Stimulated activated CD8-positive, alpha-beta memory T cell treated with anti-CD3 and anti-CD28 coated beads, Interleukin-15, amount 100 ng/mL, for 4 hours (primary cell): ENCODE measurements at places on chromosomes 16 and 17.

DNA sequence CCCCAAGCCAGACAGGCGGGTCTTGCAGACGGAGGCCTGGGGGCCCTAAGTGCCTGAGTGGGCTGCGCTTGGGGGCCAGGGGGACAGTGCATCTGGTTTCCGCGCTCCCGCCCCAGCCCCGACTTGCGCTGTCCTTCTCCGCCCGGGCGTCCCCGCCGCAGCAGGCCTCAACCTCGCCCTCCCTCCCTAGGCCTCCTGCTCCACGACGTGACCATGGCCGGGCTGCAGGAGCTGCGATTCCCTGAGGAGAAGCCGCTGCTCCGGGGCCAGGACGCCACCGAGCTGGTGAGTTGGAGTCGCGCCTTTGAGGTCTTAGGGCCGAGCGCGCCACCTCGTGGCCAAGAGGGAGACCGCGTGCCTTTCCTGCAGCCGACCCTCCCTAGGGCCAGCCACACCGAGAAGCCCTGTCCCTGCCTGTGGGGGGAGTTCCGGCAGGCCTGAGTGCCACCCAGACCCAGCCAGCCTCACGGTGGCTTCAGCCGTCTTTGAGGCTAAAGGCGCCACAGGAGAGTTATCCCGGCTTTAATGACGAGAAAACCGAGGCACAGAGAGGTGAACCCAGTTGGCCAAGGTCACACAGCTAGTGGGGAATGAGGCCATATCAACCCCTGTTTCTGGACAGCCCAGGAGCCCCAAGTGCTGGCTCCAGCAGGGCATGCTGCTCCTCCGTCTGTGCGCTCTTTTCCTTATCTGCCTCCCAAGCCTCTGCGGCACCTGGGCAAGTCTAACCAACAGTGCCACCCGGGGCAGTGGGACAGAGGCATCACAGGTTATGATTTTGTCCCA lies 12.2 kb upstream of the NDRG4 start:
- DNase-seq: peak; percentile 22

DNA sequence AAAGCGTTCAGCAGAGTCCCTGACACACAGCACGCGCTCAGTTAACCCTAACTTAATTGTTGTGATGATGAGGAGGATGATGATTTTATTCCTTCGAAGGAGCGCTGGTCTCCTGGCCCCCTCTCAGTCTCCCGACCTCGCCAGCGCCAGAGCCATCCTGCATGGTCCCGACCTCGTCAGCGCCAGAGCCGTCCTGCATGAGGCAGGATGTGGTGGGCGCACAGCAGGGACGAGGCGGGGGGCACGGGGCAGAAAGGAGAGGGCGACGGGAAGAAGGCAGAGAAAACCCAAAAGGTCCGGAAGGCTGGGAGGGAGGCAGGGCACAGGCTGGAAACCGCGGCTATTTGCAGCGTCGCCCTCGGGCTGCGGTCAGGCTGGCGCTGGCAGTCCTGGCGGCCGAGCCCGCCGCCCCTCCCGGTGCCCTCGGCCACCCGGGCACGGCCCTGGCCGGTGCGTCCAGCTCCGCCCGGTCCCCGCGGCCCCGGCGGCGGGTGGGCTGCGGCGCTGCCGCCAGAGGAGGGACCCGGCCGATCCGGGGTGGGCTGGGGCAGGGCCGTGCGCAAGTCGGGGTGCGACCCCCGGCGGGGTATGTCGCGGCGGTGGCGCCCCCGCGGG lies 3.0 kb upstream of the TAC4 start:
- DNase-seq: no peak

DNA sequence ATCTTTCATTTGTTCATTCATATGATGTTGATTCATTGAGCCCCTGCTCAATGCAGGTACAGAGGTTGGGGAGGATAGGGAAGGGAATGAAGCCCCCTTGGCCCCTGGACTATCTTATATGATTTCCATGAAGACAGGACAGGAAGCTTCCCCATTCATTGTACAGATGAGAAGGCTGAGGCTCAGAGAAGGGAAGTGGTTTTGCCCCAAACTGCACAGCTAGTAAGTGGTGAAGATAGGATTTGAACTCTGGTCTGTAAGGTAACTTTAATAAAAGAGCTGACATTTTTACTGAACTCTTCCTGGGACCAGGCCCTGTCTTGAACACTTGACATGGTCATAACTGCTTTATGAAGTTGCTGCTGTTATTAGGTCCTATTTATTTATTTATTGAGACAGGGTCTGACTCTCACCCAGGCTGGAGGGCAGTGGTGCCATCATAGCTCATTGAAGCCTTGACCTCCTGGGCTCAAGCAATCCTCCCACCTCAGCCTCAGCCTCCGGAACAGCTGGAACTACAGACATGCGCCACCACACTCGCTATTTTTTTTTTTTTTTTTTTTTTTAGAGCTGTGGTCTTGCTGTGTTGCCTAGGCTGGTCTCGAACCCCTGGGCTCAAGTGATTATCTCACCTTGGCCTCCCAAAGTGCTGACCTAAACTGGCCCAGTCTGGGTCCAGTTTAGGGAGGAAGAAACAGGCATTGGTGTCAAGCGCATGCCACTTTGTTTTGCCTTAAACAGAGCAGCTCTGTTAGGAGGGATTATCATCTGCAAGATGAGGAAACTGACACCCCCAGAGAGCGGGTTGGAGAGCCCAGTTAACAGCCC lies 5.0 kb downstream of the CTF1 start:
- no peak for DNase-seq

GRCh38 chr16:75096656-75097055 lies 19.9 kb downstream of the LDHD start:
- no peak for DNase-seq

- DNase-seq: no peak
These were observed 122.6 kb downstream of the SOCS1 start for GRCh38 chr16:11133344-11133943.

DNA sequence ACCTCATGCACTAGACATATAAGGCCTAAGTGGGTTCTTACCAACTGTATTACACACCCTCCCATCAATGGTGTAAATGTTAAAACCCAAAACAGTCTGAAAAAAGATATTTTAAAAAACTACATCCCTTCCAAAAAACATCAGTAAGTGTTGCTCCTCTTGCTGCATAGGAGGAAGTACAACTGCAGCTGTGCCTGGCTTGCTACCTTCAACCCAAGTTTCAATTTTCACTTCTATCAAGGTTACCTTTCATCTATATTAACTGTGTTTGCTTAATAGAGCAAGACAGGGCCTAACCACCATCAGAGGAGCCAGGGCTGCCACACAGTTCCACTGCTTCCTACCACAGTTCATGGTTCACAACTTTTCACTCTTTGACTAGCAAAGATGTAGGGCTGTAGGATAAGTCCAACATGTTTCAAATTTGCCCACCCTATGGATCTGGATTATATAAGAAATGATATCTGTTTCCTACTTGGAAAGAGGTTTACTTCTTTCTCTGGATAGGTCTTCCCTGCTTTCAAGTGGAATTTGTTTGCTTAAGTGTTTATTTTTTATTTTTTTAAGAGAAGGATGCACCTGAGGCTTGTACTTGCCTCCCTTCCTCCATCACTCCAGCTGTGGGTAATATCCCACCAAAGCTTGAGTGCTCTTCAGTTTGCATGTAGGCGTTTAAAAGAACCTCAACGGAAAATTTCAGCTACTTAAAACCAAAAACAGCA lies 56.7 kb downstream of the GRB7 start:
- no peak for DNase-seq

- no peak for DNase-seq
These were observed 602.7 kb upstream of the CDH5 start for GRCh38 chr16:65763640-65764305.
